ENCODE measurements at places on chromosomes 6 and 20.

- DNase-seq: no peak
These were observed 772.8 kb upstream of the GJE1 start for GRCh38 chr6:141359953-141360352.

DNA sequence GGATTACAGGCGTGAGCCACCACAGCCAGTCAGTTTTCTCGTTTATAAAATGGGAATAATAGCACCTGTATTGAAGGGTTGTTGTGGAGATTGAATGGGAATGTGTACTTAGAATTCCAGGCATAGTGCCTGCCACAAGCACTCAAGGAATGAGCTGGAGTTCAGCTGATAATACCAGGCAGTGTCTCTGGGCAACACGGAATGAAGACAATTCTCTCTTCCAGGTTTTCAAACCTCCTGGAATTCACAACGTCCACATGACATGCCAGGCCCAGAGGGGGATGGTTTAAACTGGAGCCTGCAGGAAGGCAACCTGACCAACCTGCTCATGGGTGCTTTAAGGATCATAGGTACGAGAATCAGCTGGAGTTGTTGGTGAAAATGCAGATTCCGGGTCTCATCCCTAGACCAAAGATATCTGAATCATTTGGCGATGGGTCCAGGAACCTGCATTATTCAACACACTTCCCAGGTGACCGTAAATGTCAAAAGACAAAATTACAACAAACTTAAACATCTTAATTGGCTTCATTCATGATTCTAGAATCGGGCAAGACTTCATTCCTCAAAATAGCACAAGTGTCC lies 1.9 kb upstream of the PTPN1 start:
- no peak for DNase-seq

DNA sequence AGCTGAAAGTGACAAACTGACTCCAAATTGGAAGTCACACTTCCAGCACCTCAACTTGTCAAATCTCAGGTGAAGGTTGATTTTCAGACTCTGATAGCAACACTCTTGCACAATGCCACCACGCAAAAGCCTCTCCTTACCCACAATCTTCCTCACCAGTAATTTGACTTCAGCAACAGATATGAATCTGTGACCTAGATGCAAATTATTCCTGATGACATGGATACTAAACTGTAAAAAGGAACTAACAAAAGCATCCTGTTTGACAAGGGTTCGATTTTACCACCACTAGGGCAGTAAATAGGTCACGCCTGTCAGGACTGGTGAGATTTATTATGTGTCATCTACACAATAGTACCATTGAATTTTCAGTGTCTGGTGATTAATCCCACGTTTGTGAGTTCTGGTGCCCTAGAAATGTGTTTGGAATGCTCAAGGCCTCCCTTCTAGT lies 134.4 kb upstream of the COL21A1 start:
- no peak for DNase-seq

GRCh38 chr20:57725636-57726035 lies 15.8 kb upstream of the PMEPA1 start:
- no peak for DNase-seq

DNA sequence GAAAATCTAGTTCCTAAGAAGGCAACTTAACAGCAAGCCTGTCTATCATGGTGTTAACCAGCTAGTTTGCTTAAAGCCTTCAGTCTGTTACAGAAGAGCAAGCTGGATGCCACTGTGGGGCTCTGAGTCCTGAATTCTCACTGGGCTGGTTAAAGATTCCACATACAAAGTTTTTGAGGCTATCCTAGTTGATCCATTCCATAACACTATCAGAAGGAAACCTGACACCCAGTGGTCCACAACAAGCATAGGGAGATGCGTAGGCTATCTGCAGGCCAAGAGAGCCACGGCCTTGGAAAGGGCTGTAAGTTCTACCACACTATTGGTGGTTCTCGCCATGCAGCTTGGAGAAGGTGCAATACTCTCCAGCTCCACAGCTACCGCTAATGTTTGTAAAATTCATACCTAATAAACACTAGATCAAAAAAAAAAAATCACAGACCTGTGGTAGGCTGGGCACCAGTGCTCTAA lies 420 bp upstream of the MCCD1 start:
- DNase-seq: no peak

DNA sequence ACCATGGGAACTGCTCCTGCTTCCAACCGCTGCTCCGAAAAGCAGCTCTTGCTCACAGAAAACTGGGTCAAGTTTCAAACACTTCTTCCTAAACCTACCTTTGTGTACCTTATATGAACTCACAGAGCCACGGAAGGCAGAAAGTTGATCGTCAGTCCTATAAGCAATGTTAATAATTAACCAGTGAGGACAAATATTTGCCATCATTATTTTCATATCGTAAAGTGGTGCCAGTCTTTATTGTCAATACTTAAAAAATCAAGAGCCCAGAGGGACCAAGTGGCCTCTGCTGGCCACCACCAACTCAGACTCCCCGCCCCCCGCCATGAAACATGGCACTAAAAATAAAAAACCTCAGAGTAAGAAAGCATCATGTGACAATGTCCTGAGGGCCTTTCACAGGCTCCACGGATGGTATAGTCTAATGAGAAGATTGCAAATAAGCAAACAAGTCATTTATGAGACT lies 9.1 kb upstream of the PBOV1 start:
- no peak for DNase-seq
